ENCODE measurements at places on chromosomes 2 and 18. TPM values are rescaled to one million over a fixed set of nuclear protein-coding genes. Genes with fewer than 3 reads are reported as not detected.

The UGGT1 gene
- total RNA-seq = 31.4 TPM

The VSNL1 gene
- total RNA-seq = 2.1 TPM

The SERPINB2 gene
- total RNA-seq = not detected

The CRYGC gene
- total RNA-seq = not detected

The CABYR gene
- total RNA-seq = 4.8 TPM

The FZD7 gene
- total RNA-seq = 1.4 TPM

The MAPRE3 gene
- total RNA-seq = 13.7 TPM

The TTR gene
- total RNA-seq = 1,422 TPM

The IGFBP5 gene
- total RNA-seq = 23.5 TPM

The THSD7B gene
- total RNA-seq = 0.07 TPM

The GPAT2 gene
- total RNA-seq = 0.39 TPM

The BZW1 gene
- total RNA-seq = 220 TPM

The ANKRD62 gene
- total RNA-seq = not detected

The ANKRD30B gene
- not detected for total RNA-seq

The TFPI gene
- total RNA-seq = 223 TPM

The NCKAP5 gene
- 8.5 TPM for total RNA-seq

The MALL gene
- total RNA-seq = 2.5 TPM

The CROCC2 gene
- not detected for total RNA-seq

The CREG2 gene
- total RNA-seq = 0.20 TPM

The DNAH7 gene
- 0.34 TPM for total RNA-seq

The IL36A gene
- total RNA-seq = not detected

The UGT1A6 gene
- total RNA-seq = 105 TPM

The SP3 gene
- 36.5 TPM for total RNA-seq

The SP100 gene
- total RNA-seq = 55.5 TPM

The SDC1 gene
- total RNA-seq = 369 TPM

The ZNF892 gene
- total RNA-seq = 1.1 TPM

The PPP1R1C gene
- total RNA-seq = 8.3 TPM

The HOXD10 gene
- total RNA-seq = not detected

The MROH2A gene
- total RNA-seq = 7.6 TPM

The TXNDC2 gene
- total RNA-seq = not detected

The TP53I3 gene
- total RNA-seq = 16.7 TPM

The MAP2 gene
- total RNA-seq = 11.4 TPM

The ITGAV gene
- 39.1 TPM for total RNA-seq
